NCI-H2029 treated with DMSO at 0.1 percent for 48 hours (cell line): ENCODE measurements at places on chromosomes 16 and 17.

GRCh38 chr17:75755205-75755901 is 9.6 kb downstream of the GALK1 start:
- DNase-seq, result no peak

- DNase-seq, result no peak
These were observed 4.3 kb downstream of the MYH8 start for GRCh38 chr17:10417431-10417830.

DNA sequence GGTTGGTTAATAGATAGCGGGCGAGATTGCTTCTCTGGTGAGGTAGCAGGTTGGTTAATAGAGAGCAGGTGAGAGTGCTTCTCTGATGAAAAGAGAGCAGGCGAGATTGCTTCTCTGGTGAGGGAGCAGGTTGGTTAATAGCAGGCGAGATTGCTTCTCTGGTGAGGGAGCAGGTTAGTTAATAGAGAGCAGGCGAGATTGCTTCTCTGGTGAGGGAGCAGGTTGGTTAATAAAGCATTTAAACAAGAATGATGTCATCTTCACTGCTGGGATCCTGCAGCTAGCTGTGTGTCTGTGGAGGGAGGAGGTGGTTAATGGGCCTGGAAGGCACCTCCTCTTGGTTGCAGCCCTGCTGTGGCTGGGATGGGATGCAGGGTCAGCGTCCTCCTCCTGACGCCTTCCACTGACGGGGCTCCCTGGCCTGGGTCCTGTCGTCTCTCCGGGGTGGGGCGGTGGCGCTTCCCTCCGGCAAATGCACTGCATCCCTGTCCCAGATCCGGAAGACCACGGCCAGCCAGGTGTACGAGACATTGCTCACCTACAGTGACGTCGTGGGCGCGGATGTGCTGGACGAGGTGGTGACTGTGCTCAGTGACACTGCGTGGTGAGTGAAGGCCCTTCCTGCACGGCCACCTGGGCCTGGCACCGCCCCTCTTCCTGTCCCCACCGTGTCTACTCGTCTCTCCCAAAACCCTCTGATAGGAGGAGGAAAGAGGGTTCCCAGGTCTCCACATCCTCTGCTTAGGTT is 99.2 kb upstream of the ZNF750 start:
- no peak for DNase-seq

DNA sequence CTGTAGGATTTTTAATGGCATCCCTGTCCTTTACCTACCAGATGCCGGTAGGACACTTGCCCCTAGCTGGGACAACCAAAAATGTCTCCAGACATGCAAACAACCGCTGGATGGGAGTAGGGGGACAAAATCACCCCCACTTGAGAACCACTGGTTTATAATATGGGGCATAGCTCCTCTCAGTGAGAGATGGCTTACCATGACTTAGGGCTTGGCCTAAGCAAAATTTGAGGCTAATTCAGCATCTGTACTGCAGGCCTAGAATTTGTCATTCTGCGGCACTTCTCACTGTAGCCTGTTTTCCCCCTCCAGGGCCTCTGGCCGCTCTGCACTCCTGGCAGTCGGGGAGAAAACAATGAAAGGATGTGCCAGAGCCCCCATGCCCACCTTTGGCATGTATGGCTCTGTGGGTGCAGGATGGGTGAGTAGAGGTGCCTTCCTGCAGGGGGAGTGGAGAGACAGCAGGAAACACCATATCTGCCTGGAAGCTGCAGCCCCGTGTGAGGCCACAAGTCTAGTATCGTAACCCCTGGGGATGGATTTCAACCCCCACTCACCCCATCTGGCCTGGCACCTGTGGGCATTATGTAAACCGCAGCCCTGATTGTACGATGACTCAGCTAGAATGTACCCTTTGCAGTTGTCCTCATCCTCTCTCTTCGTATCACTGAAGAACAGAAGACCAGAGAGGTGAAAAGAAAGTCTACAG is 268.1 kb downstream of the SOX9 start:
- DNase-seq, result no peak

- peak; percentile 61 for DNase-seq
These were observed 20.2 kb downstream of the MBTPS1 start for GRCh38 chr16:84096447-84097005.

GRCh38 chr16:22675745-22676540 is 138.0 kb upstream of the HS3ST2 start:
- no peak for DNase-seq

- peak; percentile 44 for DNase-seq
These were observed 14.0 kb downstream of the COPZ2 start for GRCh38 chr17:48023400-48024148.

- no peak for DNase-seq
These were observed 3.9 kb downstream of the COIL start for GRCh38 chr17:56956992-56957391.

DNA sequence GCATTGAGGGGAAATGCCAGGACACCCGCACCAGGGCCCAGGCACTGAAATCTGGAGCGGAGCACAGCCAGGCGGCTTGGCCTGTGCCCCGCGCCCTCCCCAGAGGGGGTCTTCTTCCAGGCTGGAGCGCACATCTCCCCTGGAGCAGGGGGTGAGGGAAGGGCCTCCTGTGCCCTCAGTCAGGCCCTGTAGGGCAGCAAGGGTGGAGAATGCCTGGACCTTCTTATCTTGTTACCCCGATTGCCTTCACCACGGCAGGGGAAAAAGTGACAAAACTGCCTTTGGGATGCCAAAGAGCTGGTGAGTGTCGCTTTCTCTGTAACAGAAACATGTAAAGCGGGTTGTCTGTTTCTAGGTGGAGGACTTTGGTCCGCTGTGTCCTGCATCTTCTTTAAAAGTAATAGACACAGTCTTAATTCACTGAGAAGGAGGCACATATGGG is 48.3 kb upstream of the BAHCC1 start:
- DNase-seq, result no peak

- no peak for DNase-seq
These were observed 13.7 kb downstream of the ALOX15B start for GRCh38 chr17:8052256-8053252.

DNA sequence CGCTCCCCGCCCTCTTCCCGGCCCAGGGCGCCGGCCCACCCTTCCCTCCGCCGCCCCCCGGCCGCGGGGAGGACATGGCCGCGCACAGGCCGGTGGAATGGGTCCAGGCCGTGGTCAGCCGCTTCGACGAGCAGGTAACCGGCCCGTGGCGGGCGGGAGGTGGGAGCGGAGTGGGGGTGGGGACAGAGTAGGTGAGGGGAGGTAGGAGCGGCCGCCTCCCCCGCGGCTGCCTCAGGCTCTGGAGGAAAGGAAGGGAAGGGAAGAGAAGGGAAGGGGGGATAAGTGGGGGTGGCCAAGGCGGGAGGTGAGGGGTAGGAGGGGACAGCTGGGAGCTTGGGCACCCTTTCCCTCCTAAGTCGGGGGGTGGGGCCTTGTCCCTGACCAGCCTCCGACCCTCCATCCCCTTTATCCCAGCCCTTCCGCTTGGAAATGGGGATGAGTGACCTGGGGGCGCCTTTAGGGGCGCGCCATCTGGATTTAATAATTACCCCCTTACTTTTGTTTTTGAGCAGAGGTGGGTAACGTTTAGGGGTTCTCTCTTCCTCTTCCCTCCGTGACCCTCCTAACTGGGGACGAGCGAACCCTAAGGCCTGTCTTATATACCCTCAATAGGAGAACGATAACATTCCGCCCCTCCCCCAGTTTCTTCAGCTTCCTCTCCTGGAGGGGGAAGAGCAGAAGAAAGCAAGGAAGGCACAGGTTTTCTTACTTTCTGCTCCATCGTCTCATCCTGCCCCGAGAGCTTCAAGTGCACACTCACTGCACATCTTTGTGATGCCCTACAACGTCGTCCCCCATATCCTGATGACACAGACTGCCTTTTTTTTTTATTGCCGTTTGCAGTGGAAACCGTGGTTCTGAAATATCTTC is 694 bp downstream of the NF1 start:
- no peak for DNase-seq

- DNase-seq, result no peak
These were observed 136.1 kb downstream of the SPACA3 start for GRCh38 chr17:33127706-33128105.

GRCh38 chr17:73791121-73791520 is 146.9 kb upstream of the SDK2 start:
- DNase-seq, result no peak

DNA sequence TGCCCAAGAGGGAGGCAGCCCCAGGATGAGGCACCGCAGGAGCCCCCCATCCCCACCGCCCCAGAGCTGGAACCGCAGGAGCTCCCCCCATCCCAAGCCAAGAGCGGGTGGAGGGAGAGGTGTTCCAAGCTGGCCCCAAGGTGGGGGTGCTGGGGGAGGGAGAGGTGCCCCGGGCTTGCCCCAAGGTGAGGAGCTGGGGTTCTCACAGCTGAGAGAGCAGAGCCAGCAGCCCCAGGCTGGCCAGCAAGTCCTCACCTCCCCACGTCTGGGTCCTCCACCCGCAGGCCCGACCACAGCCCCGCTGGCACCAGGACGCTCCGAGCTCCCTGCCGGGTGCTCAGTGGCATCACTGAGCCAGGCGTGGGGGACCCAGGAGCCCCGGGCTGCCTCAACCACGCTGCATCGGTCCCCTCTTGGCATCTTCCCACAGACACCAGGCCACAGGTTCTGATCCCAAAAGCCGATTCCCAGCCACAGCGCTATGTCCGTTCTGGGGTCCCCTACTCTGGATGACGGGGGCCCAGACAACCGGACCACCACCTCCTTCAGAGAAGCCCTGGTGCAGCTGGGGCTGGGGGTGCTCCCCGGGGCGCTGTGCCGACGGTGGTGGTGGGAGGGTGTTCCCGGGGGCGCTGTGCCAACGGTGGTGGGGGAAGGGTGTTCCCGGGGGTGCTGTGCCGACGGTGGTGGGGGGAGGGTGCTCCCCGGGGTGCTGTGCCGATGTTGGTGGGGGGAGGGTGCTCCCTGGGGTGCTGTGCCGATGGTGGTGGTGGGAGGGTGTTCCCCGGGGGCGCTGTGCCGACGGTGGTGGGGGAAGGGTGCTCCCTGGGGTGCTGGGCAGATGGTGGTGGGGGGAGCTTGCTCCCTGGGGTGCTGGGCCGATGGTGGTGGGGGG is 15.4 kb upstream of the WDR45B start:
- DNase-seq, result no peak

DNA sequence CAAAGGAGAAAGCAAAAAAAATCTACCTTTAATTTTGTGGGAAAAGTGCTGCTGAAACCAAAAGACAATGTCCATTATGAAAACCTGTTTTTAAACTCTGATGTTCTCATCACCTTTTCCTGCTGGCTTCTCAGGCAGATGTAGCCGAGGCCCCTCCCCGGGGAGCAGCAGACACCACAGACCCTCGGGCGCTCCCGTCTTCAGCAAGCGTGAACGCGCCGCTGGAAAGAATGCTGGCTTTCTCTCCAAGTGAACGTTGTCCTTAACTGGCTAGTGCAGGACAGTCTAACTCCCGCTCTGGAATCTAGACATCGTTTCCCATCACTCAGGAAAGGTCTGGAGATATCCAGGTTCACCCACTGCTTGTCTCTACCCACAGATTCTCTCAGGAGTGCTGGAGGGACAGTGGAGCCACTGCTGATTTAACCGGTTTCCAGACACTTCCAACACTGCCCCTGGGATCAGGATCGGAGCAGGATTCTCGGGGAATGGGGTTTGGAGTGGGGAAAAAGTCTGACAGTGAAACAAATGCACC is 211.2 kb downstream of the RBFOX3 start:
- DNase-seq, result no peak

- no peak for DNase-seq
These were observed 552.7 kb upstream of the PSMD7 start for GRCh38 chr16:73743665-73744496.

DNA sequence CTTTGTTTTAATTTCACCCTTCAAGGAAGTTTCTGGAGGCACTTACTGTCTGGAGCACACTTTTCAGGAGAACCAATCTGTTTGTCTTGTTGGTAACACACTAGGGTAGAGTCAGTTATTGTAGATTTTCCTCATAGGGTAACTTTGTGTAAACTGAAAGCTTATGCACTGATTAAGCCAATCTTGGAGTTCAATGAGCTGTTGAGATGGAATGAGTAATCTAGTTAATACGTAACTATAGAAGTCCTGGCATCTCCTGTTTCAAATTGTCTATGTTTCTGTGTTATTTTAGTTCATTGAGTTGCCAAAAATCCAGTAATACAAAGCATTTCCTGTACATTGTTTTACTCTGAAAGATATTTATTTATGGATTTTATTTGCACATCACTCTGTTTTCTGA is 111.6 kb upstream of the HAS3 start:
- peak; percentile 5 for DNase-seq

- DNase-seq, result peak; percentile 47
These were observed 680.6 kb upstream of the C16orf82 start for GRCh38 chr16:26386096-26386495.

GRCh38 chr17:60548990-60549389 is 22.9 kb upstream of the APPBP2 start:
- DNase-seq, result no peak

GRCh38 chr17:19723964-19724363 is 7.6 kb upstream of the SLC47A2 start:
- DNase-seq, result no peak

GRCh38 chr16:57941016-57941664 is 29.8 kb downstream of the CNGB1 start:
- peak; percentile 1 for DNase-seq

- DNase-seq, result no peak
These were observed 1.7 kb upstream of the NLRC3 start for GRCh38 chr16:3578610-3579551.

DNA sequence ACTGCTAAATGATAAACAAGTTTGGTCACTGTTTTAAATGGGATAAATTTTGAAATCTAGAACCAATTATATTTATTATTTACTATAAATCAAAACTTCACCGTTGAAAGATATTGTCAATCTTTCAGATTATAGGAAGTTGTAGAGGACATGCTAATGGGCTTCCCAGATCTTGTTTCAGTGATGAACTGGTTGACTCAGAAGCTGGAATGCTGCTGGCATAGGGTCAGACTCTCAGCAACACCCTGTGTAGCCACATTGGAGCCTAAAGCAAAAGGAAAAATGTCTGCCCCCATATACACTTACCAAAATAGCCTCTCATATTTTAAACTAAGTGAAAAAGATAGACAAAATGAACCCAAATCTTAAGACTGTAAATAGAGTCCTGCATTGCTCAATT is 916.9 kb upstream of the SOX9 start:
- no peak for DNase-seq

- no peak for DNase-seq
These were observed 11.1 kb downstream of the DEXI start for GRCh38 chr16:10931134-10931533.

- DNase-seq, result no peak
These were observed 87.4 kb upstream of the COX10 start for GRCh38 chr17:13981881-13982280.

DNA sequence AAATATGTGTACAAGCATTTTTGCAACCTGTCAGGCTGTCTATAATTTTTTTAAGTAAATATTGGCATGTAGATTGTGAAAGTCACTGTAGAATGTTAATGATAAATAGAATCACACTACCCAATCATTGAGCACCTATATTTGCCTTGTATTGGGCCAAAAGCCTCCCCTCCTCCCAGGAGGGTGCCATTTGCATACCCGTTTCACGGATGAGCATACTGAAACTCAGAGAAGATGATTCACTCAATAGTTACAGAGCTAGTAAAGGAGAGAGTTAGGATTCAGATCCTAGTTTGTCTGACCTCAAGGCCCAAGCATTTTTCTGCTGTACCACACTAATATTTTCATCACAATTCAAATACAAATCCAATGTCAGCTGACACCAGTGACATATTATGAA is 299.7 kb upstream of the CDH11 start:
- no peak for DNase-seq
